ENCODE measurements at places on chromosomes 13 and 19.

- DNase-seq, result no peak
Measured at GRCh38 chr19:32101206-32101605, 244.2 kb upstream of the ZNF507 start.

DNA sequence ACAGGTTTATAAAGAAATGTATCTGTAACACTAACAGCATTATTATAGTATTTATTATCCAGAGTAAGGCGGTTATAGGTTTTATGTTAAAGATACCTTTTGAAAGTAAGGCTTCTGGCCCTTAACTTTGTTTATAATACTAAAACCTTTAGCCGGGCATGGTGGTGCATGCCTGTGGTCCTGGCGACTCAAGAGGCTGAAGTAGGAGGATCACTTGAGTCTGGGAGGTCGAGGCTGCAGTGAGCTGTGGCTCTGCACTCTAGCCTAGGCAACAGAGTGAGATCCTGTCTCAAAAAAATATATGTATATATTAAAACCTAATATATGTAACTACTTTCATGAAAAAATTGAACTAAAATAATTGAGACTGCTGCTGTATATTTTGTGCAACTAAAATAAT is 98.7 kb upstream of the KLF5 start:
- no peak for DNase-seq

- no peak for DNase-seq
Measured at GRCh38 chr13:38421590-38422560, 72.2 kb downstream of the UFM1 start.

DNA sequence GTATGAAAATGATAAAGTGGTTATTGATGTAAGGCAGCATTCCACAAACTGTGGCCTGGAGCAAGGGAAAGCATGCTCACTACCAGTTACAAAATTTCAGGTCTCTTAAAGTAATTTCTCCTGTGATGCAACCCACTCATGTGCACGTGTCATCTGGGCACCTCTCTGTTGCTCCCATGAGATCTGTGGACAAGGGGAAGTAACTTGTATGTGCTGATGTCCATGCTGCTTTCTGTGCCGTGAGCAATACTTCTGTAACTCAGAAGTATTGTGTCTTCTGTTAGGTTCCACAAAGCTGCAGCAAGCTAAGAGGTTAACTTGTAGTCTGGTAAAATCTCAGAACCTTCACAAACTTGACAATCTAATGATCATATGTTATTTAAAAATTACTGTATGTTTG is 930.0 kb upstream of the SLITRK6 start:
- no peak for DNase-seq

DNA sequence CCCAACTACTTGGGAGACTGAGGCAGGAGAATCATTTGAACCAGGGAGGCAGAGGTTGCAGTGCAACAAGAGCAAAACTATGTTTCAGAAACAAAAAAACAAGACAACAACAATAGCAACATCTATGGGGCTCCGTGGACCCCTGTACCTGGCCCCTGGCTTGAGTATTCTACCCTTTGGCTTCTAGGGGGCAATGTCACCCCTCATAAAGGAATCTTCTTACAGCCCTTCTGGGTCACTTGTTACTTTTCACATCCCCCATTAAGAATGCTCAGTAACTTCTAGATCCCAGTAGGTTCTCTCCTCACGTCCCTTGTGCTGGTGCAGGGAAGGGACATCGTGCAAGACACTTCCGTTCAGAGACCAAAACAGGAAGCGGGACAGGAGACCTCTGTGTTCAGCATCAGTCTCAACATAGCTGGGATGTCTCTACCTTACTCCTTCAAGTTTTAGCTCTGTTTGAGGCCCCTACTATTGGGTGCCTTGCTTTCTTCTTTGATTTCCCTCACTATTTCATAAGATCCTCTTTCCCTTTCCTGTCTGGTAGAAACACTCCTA is 218.1 kb upstream of the ARGLU1 start:
- no peak for DNase-seq

DNA sequence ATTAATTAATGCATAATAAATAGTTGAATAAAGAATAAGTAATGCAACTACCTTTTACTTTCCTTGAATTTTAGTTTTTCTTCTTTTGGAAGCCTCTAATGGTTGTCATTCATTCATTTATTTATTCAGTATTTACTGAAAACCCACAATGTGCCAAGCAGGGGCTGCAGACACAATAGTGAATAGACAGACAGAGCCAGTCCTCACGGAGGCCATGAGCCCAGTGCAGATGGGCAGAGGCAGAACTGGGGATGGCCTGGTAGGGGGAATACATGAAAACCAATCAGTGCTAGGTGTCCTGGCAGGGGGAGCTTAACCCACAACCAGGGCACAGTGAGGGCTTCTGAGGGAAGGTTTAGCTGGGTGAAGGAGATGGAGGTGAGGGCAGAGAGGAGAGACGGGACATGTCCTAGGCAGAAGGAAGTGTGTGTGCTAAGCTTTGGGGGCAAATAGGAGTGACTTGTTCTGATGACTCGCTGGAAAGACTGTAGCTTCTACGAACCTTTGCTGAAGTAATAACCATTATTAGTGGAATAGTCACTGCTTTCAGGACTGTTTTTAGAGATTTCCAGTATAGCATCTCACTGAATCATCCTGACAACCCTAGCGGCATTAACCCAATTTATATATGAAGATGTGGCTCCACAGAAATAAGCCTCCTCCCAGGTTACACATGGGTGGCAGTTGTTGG is 55.9 kb downstream of the ERCC5 start:
- DNase-seq, result no peak

DNA sequence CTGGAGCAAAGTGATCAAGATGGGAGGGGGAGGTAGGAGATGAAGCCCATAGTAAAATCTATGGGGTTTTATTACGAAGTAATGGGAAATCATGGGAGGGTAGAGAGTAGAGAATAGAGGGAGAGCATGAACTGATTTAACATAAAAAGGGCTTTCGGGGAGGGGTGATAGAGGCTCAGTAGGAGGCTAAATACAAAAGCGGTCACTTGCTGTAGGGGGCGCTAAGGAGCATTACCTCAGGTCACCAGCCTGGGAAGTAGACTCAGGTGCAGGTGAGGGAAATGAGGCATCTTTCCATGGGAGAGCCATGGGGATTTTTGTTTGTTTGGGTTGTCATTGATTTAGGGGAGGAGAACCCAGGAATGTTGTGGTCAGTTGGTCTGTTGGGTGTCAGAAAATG is 14.1 kb downstream of the KRTDAP start:
- DNase-seq, result no peak

- no peak for DNase-seq
Measured at GRCh38 chr13:43309311-43309710, 285.9 kb downstream of the DNAJC15 start.

DNA sequence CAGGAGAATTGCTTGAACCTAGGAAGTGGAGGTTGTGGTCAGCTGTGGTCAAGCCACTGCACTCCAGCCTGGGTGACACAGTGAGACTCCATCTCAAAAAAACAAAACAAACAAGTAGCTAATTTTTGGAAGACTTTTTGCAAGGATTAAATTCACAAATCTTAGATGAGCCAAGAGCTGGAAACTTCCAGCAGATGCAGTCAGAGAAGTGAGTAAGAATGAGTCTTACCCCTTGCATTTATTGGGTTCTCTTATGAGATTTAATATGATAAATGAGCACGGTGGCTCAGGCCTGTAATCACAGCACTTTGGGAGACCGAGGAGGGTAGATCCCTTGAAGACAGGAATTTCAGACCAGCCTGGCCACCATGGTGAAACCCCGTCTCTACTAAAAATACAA is 44.9 kb upstream of the NBEA start:
- no peak for DNase-seq

GRCh38 chr13:46605076-46605824 is 52.3 kb downstream of the LRCH1 start:
- no peak for DNase-seq

DNA sequence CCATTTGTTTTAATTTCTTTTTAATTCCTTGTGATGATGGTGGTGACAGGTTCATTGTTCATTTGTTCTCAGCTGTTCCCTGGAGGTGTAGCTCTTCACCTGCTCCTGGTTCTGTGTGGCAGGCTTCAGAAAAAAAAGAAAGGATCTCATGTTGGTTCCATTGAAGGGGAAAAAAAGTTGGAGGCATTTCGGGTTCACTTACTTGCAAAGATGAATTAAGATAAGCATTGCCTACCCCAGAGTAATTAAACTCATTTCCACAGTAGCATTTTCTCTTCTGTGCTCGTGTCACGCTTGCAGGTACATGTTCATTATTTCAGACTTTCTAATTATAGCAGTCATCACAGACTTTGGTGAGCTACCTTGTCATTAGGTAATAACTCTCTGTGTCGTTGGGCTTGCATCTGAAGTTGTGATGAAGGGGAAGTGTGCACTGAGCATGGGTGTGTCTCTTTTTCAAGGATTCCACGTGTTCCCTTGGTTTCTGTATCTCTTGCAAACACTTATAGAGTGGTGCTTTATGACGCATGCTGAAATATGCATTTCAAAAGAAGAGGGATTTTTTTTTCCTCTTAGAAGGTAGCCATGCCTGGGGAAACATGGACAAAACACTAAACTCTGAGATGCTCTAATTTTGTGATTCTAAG is 69.1 kb downstream of the MTUS2 start:
- no peak for DNase-seq
